ENCODE measurements at places on chromosomes 3 and 15.

- DNase-seq = peak; percentile 2
These were observed 236.3 kb downstream of the MEX3B start for GRCh38 chr15:81809543-81809942.

GRCh38 chr15:64642875-64643274, 132.5 kb downstream of the RBPMS2 start:
- no peak for DNase-seq

DNA sequence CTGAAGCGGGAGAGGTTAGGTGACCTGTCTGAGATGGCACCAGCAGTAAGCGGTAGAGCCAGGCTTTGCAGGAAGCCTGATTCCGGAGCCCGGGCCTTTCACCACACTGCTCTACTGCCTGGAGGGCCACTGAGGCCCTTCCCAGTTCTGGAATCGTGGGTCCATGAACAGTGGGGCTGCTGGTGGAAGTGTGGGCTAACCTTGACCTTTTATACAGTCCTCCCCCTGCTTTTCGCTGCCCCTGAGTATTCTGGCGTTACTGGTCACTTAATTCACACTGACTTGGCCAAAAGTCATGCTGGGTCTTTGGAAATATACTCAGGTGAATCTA, 2.6 kb upstream of the ABTB1 start:
- no peak for DNase-seq

- DNase-seq = no peak
These were observed 8.7 kb upstream of the VIPR1 start for GRCh38 chr3:42493798-42494151.

DNA sequence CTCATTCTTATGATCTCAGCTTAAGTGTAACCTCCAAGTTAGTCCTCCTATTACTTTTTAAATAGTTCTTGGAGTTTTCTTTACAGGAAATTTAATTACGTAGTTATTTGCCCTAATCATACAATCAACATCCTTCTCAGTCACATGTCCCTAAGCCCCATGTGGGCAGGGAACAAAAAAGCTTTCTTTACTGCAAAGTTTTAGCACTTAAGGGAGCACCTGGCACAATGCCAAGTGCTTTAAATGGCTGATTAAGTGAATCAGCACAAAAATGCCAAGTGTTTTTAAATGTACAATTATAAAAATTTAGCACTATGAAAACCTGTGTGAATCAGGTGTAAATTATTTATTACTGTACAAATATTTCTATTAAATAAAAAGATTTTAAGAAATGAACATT, 445.3 kb downstream of the C3orf38 start:
- no peak for DNase-seq

DNA sequence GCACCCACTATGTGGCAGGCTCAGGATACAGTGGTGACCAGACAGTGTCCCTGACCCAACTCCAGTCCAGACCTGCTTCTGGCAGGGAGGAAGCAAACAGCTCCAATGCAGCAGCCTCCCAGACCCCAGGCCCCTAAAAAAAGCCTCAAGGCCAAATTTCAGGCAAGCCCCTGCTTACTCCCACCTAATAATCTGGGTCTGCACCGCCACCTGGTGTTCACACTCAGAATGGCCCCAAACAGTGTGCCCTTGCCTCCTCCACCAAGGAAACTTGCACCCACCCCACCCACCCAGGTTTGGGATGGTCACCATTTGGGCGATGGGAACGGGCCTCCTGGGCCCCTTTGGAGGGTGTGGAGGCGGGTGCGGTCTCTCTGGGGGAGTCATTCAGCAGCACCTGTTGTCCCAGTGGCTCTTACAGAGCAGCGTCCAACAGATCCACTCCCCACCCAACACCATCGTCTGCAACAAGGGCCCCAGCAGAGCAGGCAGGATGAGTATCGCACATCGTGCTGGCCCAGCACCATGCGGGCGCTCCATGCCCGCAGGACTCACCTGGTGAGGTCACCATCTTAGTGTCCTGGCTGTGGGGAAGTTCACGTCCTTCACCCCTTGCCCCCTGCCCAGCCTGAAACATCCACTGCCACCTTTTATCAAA, 17.3 kb downstream of the C3orf18 start:
- no peak for DNase-seq

DNA sequence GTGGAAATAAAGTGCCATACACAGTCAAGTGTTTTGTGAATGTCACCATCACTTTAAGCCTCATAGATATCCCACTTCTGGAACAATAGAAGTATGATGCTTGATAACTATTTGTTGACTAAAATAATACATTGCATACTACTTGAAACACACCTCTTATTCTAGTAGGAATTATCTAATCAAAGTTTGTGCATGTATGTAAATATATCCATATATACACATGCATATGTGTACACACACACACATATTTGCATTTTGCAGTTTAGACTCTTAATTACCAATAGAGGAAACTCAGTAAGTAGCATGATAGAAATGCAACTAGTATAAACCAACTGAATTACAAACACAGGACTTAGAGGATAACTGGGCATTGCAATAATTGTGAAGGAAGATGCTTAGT, 1084.1 kb downstream of the FHIT start:
- DNase-seq = no peak

DNA sequence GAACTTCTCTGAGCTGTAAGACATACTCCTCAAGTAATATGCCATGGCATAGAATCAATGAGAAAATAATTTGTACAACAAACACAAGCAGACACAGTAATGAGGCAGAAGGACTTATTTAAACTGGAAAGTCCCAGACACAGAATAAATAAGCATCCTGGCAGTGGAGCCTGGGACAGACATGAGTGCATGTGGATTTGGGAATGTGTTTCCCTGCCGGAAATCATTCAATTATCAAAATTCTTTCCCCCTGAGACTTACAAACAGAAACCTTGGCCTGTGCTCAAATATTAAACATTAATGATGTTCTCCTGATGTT, 520.1 kb downstream of the ROBO1 start:
- DNase-seq = no peak

- DNase-seq = peak; percentile 63
These were observed 5.6 kb downstream of the HES1 start for GRCh38 chr3:194141415-194142155.

GRCh38 chr3:58062472-58062871, 54.2 kb downstream of the FLNB start:
- DNase-seq = no peak

DNA sequence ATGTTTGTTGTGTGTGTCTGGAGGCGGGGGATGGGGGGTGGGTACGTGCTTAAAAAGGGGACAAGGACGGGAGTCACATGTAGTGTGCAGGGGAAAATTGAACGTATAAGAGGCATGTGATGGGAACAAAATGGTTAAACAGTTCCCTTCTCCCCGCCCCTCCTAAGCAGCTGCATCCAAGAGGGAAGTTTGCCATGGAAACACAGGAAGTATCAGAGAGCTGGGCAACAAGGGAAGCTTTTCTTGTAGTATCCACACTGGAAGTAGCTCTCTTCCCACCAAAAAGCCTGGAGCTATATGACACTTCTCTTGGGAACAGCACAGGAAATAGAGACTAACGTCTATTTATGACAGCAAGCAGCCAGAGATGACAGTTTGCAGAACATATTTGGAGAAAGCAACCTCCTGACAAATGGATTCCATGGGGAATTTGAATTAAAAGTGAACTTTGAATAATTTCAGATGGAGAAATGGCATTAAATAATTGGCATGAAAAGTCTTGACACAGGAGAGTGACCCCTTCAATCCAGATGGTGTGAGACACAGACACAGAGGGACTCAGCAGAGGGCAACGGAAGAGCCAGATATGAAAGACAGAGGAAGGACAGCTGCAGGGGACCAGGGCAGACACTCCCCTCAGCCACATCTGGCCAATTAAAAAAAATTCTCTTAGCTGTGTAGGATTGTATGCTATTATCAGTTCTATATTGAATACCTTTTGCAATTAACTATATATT, 294.2 kb upstream of the TBL1XR1 start:
- peak; percentile 62 for DNase-seq

DNA sequence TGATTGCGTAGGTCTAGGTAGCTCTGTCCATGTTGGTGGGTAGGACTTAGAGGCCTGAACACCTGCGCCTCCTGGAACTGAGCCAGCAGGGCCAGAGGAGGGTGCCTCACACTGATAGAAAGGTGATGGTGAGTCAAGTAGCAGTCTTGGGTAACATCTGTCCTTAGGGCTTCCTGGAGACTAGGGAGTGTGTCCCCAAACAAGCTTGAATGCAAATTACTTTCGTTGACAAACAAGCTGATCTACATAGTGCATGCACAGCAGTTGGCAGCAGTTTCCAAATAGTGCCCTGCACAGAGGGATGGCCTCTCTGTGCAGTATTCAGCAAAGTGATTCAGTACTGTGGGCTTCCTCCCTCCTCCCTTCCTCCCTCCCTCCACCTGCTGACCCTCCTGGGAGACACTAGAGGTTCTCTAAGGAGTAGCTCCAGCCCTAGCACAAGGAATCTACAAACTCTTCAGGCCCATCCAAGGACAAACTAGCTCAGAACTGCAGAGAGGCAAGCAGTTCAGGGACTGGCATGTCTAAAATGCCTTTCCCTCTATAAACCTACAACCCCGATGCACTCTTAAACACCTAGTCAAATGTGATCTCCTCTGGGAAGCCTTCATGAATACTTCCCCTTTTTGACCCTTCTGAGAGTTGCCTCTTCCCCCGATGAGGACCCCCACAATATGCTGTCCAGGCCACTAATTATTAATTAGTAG, 61.0 kb downstream of the TLE3 start:
- DNase-seq = no peak

DNA sequence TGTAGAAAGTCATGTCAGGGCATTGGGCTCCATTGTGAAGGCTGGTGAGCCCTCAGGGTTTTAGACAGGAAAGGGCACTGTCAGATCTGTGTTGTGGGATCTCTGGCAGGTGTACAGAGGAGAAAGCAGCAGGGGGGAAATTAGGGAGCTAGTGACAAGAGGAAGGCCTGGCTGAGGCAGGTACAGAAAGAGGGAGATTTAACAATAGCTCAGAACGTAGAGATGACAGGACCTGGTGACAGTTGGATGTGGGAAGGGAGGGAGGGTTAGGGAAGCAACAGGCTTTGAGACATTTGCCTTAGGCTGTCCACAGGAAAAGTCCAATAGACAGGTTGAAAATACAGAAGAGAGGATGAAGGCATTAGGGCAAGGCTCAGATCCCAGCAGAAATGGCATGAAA, 288.1 kb downstream of the EPHB1 start:
- no peak for DNase-seq
